ENCODE measurements at places on chromosomes 1 and 21.
A peak's percentile ranks its signal among the peaks of the same experiment; 100 is the strongest.

GRCh38 chr1:193540511-193540910 lies 354.1 kb upstream of the B3GALT2 start:
- no peak for DNase-seq

DNA sequence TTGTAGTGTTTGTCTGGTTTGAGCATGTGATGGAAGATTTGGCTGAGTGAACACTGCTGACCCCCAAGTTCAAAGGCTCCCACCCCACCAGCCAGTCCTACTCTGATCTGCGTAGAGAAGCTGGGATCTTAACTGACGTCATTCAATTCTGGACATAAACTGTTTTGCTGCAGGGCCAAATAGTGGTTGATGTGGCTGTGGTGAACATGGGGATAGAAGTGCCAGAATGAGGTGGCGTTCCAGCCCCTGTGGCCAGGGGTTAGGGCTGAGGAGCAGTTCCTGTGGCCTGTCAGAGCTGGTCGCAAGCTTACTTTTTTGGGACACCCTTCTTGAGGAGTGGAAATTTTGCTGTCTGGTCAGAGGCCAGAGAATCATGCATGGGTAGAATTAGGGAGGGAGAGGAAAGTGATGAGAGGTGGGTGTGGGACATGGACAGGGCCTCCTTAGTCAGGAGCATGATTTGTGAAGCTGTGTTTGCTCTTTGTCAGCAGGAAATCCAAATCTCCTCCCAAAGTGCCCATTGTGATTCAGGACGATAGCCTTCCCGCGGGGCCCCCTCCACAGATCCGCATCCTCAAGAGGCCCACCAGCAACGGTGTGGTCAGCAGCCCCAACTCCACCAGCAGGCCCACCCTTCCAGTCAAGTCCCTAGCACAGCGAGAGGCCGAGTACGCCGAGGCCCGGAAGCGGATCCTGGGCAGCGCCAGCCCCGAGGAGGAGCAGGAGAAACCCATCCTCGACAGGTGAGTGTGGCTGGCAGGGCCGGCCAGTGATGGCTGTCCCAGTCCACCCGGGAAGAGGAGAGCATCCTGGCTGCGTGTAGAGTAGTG lies 25.9 kb downstream of the SZRD1 start:
- DNase-seq, result no peak

DNA sequence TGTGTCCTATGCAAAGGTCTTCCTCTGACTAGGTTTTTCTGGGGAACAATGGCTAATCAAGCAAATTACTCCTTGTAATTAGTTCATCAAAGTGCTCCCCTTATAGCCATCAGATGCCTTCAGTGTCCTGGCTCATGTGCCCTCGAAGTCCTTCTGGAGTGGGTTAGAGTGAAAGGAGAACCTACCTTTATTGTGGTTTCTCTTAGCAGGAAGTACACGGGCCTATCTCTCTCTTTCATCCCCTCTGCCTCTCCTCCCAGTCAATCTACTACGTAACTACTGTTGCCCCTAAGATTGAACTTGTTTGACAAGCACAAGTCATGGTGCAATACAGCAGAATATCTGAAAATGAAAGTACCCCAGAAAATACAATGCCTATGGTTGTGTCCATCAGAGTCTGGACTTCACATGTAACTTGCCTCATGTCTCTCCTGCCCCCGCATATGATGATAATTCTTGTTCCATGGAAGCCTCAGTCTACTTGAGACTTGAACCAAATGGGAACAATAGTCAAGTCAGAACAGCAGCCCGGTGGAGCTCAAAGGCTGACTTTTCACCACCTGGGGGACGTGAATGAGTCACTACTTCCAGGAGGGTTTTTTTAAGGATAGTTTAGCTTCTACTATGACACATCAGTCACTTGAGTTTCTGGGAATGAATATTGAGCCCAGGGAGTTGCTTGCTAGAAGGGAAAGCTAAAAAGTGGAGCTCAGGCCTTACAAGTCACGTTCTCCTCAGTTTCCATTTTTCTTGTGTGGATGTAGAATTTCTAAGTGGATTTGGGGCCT lies 243.6 kb downstream of the TNR start:
- peak; percentile 38 for DNase-seq

DNA sequence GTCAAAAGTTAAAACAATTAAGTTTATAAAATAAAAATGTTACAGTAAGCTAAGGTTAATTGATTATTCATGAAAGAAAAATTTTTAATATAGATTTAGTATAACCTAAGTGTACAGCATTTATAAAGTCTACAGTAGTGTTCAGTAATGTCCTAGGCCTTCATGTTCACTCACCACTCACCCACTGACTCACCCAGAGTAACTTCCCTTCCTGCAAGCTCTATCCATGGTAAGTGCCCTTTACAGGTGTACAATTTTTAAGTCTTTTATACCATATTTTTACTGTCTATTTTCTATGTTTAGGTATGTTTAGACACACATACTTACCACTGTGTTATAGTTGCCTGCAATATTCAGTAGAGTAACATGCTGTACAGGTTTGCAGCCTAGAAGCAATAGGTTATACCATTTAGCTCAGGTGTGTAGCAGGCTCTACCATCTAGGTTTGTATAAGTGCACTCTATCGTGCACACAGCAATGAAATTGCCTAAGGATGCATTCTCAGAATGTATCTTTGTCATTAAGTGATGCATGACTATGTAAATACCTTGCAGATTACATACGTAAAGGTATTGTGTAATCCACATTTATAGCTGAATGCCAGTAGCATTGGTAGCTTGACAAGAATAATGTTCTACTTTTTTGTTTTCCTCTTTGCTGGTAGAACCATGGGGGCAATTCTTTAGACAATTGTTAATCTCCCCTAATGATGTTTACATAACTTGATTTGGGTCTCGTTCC lies 35.7 kb upstream of the GPR88 start:
- peak; percentile 14 for DNase-seq

DNA sequence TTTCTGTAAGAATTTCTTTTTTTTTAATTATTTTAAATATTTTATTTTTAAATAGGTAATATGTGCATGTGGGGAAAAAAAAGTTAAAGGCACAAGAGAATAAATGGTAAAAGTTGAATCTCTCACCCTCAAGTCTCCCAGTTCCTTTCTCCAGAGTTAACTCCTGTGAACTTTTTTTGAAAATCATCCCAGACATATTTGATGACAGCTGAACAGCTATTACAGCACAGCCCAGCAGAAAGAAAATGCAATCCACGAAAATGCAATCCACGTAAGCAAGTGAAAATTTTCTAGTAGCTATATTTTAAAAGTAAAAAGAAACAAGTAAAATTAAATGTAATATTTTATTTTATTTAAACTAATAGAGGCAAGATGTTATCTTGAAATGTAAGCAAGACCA lies 310.0 kb upstream of the RUNX1 start:
- no peak for DNase-seq

GRCh38 chr1:192789871-192790270 lies 19.0 kb upstream of the RGS2 start:
- DNase-seq, result no peak

DNA sequence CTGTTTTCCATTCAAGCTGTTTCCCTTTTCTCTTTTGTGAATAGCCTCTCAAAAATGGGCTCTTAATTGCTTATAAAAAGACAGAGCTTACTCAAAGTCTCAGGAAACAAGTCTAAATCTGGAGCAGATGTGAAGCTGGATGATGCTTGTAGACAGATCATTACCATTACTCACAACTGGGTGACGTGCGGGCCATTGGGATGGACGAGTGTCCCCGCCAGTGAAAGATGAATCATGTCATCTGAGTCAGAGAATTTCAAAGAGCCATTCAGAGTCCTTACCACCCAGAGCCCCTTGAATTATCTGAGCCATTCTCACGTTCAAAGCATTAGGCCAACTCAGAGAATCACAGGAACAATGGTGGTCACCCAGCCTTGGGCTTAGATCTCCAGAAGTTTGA lies 134.6 kb downstream of the HUNK start:
- no peak for DNase-seq

- DNase-seq, result no peak
Measured at GRCh38 chr1:93678491-93678890, 3.1 kb downstream of the BCAR3 start.

- no peak for DNase-seq
Measured at GRCh38 chr1:184832517-184832916, 77.9 kb upstream of the EDEM3 start.

DNA sequence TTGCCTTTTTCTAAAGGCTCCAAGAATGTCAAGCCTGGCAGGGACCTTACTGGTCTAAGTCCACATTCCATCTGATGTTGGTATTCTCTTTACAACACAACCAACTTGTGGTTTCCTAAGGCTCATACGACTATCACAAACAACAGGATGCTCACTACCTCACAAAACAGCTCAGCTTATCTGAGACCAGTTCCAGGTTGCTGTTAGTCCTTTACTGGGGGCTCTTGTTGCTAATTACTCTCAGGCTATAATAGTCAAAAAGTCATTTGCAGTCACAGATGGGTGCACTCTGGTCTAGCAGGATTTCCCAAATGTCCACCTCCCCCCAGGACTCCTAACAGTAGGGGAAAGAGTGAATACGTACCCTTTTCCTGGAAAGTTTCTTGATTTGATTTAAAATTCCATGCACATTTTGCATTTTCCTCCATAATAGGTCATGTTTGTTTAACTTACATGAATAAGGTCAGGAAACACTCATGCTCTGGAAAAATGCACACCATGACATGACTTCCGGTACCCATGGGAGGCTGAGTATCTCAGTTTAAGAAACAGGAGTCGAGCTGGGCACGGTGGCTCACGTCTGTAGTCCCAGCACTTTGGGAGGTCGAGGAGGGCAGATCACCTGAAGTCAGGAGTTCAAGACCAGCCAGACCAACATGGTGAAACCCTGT lies 16.0 kb downstream of the LCK start:
- DNase-seq, result no peak

DNA sequence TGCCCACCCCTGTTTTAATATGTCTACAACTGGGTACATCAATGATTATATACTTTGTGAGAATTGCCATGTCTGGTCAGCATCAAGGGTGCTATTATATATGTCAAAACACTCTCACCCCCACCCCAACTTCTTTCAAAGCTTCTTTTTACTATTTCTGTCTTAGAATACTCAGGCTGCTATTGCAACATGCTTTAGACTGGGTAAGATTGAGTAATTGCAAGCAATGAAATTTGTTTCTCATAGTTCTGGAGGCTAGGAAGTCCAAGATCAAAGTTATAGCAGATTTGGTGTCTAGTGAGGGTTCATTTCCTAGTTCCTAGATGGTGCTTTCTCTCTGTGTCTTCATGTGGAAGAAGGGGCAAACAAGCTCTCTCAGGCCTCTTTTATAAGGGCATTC lies 100.5 kb upstream of the KCNK1 start:
- no peak for DNase-seq

DNA sequence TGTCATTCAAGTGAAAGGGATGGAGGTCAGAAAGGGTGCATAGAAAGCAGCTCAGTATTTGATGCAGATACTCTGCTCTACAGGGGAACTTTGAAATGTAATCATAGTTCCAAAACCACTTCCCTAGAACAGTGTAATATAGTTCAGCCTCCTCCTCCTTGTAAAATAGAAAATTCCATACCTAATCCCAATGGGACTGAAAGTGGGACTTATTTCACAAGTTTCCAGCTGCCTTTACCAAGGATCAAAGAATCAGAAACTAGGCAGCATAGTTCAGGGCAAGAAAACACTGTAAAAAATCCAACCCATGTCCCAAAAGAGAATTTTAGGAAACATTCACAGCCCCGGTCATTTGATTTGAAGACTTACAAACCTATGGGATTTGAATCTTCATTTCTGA lies 8.1 kb upstream of the TMCO2 start:
- DNase-seq, result no peak

DNA sequence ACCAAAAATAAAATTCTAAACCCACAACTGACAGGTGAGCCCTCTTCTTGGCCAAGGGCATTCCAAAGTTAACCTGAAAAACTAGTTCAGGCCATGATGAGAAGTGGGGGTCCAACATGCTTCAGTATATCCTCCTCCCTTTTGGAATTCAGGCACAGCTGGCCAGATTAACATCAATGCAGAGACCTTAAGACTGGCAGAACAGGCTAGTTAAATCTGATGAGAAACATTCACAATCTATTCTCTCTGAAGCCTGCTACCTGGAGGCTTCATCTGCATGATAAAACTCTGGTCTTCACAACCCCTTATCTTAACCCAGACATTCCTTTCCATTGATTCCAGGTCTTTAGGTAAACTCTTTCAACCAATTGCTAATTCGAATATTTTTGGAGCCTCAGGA lies 26.7 kb upstream of the ZBTB8B start:
- no peak for DNase-seq

DNA sequence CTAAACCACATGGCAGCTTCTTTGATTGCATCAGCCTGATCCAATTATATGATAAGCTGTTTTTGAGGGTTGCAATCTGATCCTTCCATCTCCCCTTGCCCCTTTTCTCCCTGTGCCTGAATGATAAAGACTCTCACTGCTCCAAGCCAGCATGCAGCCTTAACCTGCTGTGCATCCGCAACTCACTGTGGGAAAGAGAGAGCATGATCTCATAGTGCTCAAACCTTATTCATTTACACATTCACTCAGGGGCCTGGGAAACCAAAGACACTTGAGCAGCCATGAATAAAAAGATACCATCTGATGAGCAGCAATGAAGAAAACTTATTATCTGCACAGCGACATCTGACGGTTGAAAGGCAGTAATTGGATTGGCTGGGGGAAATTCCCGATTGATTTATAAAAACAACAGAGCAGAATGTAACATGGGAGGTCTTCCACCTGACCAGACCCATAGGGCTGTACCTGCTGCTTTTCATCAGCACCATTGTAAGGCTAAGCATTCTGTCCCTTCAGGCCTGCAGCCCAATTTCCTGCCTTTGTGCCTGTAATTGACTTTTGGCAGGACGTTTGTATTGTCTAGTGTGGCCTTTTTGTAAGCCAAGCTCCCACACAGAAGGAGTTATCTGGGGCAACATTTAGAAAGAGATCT lies 62.5 kb downstream of the KIAA0040 start:
- DNase-seq, result no peak

DNA sequence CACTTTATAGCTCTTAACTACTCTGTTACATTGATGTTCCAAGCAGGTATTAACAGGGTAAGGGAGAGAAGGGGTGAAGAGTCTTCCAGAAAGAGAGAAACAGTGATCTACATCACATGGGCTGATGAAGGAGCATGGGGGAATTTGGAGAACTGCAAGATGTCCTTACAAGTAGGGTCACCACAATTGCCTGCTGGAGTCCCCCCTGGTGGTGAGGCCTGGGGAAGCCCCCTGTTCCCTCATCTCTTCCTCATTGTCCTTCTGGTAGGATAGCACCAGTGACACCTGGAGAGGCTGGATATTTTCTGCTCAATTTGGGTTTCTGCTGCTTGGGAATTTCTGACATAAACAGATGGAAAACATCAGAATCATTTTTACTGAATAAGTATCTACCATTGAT lies 126.6 kb downstream of the RUNX1 start:
- DNase-seq, result no peak

DNA sequence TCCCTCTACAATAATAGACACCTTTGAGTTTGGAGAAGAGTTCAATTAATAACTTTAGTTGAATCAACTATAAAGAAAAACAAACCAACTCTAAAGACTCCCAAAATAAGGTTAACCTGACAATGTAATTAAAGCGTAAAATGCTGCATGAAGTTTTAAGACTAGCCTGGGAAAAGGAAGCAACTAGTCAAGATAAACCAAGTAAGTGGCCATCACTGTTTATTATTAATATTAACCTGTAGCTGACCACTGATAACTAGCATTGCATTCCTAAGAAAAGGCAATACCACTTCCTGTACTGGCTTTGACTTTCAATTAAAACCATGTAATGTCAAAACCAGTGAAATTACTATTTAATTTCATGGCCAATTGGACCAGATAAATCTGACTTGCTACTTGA lies 3.0 kb downstream of the PPP1R15B start:
- no peak for DNase-seq
